Stimulated activated CD8-positive, alpha-beta memory T cell treated with anti-CD3 and anti-CD28 coated beads, Interleukin-4, amount 100 ng/mL, for 4 hours (primary cell): ENCODE measurements at places on chromosomes 5 and 9.

DNA sequence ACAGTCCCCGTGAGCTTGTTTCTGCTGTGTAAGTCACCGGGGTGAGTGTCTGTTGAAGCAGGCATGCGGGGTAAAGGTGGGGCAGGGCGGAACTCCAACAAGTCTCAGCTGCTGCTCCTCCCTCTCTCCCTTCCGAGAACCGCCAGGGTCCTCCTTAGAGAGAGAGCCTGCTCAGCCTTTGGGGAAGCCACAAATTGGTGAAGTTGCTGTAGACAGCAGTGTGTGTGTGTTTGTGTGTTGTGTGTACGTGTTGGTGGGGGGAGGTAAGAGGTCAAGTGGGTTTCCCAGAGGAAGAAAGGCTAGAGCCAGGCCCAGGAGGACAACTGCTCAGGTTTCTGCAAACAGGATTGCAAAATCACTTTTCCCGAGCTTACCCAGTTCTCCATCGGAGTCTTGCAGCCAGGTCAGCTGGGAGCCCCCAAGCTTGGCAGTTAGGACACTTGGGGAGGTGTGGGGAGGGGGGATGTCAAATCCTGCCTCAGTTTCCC, 38.9 kb upstream of the DAB2IP start:
- DNase-seq = no peak

- DNase-seq = no peak
Observed at GRCh38 chr5:131322926-131323325, 59.1 kb downstream of the CDC42SE2 start.

GRCh38 chr9:128416014-128416413, 4.6 kb upstream of the CERCAM start:
- DNase-seq = no peak

- DNase-seq = no peak
Observed at GRCh38 chr5:52995095-52995494, 5.9 kb downstream of the ITGA2 start.

GRCh38 chr9:111198936-111199335, 131.1 kb downstream of the OR2K2 start:
- no peak for DNase-seq

GRCh38 chr5:43389679-43390329, 22.4 kb downstream of the CCL28 start:
- DNase-seq = peak; percentile 3

DNA sequence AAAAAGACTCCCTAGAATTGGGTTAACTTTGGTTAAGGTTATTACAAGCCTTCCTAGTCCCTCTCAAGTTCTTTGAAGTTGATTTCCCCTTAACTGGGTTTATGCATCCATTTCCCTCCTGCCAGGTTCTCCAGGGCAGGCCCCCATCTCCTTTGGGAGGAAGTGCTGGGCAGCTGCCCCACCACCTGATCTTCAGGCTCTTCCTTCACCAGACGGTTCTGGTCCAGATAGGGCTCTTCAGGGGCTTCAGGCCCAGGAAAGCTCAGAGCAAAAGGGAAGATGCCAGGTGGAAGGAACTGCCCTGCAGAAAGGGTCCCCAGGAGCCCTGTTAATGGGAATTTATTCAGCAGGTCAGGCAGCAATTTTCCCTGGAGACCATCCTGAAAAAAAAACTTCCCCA, 2.1 kb downstream of the SMIM32 start:
- DNase-seq = no peak

- DNase-seq = no peak
Observed at GRCh38 chr9:118059484-118060278, 355.5 kb downstream of the TLR4 start.

DNA sequence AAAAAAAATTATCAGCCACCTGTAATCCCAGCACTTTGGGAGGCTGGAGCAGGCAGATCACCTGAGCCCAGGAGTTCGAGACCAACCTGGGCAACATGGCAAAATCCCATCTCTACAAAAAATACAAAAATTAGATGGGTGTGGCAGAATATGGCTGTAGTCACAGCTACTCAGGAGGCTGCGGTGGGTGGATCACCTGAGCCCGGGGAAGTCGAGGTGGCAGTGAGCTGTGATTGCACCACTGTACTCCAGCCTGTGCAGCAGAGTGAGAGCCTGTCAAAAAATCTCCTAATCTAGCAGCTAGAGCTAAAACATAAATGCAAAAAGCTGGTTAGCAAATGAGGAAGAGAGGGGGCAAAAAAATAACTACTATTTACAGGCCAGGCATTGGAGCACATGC, 12.0 kb downstream of the PSMB7 start:
- no peak for DNase-seq

- no peak for DNase-seq
Observed at GRCh38 chr9:70641631-70642030, 227.2 kb upstream of the KLF9 start.

DNA sequence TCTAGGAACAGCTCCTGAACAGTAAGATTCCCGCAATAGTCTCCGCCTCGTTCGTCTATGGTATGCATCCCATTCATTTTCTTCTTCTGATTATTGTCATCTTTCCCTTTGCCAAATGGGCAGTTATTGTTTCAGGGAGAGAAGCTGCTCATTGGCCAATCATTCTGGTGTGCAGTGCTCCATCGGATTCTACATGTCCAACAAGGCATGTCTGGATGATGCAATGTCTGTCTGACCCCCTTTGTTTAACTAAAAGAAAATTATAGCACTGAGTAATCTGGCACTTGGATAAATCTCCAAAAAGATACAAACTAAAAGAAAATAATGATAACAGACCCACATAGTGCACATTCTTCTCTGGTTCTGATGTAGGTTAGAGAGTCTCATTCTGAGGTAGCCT, 515.6 kb upstream of the DMAC1 start:
- DNase-seq = no peak

GRCh38 chr5:38823503-38823902, 22.3 kb upstream of the OSMR start:
- DNase-seq = no peak

GRCh38 chr5:140131967-140132409, 6.3 kb downstream of the IGIP start:
- DNase-seq = no peak

GRCh38 chr9:107586493-107586892, 96.9 kb upstream of the KLF4 start:
- no peak for DNase-seq

DNA sequence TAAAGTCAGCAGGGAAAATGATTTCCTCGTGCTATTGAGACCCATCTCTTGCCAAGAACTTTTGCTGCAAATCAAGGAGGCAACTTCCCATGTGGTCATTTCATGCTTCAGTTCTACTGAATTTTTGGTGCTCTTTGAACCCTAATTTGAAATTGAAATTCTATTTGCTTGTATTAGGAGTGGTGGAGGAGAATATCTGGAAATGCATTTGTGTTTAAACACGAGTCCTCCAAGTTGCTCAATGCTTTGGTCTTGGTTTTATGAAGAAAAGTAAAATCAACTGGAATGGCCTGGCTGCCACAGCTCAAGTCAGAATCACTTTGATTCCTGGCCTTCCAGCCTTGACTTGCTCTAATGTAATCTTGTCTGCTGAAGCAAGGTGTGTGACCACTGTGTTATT, 613.2 kb downstream of the TLE1 start:
- DNase-seq = no peak

- no peak for DNase-seq
Observed at GRCh38 chr5:100694100-100694499, 158.9 kb downstream of the FAM174A start.

DNA sequence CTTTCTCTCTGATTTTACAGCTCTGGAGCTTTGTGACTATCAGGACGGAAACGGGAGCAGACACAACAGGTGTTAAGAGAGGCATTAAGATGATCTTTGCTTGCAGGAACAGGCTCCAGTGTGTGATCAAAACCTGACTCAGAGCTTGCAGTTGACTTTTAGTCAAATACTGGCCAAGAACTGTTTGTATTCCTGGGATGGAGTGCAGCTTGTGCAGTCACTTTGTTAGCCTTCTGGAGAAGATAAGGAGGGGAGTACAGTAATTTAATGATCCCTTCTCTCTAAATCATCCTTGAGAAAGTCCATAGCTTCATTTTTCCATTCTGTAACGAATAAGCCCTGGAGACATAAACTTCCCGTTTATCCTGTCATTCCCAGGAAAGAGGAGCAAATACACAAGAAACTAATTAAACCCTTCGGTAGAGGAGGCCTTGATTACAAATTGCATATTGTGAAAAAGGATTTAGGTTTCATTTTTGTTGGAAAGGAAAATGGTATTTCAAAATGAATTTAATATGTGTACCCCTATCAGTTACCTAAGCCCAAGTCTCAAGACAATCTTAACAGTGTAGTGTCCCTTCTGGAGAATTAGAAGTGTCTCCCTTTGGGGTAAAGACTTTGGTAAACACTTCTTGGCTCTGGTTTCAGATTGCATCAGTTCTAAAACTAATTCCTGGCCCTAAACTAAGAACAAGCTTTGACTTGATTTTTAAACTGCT, 3.1 kb upstream of the STOM start:
- DNase-seq = no peak

DNA sequence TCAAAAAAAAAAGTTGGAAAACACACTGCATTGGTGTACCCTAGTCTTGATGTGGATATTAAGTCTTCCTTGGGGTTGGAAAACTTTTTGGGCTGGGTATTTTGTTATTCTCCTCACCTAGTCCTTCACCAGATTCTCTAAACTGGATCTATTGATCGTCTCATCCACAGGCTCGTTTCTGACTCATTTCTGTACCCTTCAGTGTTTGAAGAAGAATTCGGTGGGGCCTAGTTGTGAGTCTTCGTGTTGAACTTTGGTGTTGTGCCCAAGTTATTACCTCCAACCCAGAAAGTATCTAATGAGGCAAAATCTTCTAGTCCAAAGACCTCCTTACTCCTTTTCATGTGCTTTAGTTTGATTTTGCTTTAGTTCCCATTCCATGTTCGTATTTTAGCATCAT, 1.6 kb downstream of the NFX1 start:
- no peak for DNase-seq

GRCh38 chr5:146310540-146310939, 28.1 kb upstream of the POU4F3 start:
- DNase-seq = no peak

DNA sequence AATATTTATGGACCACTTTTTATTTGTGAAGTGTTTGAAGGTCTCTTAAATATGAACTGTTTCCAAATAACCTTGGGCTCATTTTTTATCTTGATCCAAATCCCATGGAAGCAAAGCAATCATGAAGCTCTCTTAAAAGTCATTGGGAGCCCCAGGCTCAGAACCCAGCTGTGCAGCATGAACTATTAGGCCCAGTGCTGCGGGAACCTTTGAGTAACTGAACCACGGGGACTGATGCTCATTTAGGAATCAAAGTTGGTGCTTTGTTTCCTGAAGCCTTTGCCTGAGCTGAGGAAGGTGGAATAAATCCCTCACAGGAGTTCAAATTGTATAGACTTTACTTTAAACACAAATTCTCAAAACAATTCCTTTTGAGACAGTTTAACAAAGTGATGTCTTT, 27.8 kb downstream of the MAT2B start:
- no peak for DNase-seq
